ENCODE measurements at places on chromosomes 6 and 20.

DNA sequence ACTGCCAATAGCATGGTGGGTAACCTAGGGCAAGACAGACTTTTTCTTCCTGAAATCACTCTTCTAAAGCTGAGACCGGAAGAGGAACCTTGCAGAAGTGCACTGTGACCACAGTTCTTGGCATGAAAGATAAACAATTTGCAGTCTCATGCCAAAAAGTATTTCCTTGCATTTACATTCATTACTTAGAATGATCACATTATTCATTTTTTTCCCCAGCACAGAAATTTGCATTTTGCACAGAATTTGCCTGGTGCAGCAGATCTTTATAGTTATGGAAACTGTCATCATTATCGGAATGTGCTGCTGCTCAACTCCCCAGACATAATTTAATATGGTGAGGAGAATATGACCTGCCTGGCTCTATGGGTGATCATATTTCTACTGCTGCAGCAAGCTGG, 42.2 kb upstream of the EDN3 start:
- H3K4me1 ChIP-seq, result peaks cover 53% of the 10 kb centered on the region
- H3K4me3 ChIP-seq, result no peak overlapping the region
- H3K36me3 ChIP-seq, result peaks cover 3% of the 10 kb centered on the region
- no peaks in the 10 kb centered on the region for H3K27me3 ChIP-seq

- H3K27ac ChIP-seq, result no peak overlapping the region
- DNase-seq, result peak; percentile 33
- H3K4me1 ChIP-seq, result peaks cover 3% of the 10 kb centered on the region
- no peaks in the 10 kb centered on the region for H3K36me3 ChIP-seq
- no peak overlapping the region for H3K4me3 ChIP-seq
Measured at GRCh38 chr6:41167173-41167963, 4.5 kb upstream of the TREM2 start.

GRCh38 chr20:4012589-4012988, 2.8 kb downstream of the RNF24 start:
- DNase-seq, result no peak
- H3K36me3 ChIP-seq, result peaks cover 4% of the 10 kb centered on the region
- no peak overlapping the region for H3K27ac ChIP-seq
- H3K4me3 ChIP-seq, result no peak overlapping the region
- peaks cover 39% of the 10 kb centered on the region for H3K4me1 ChIP-seq
- H3K27me3 ChIP-seq, result peaks cover 2% of the 10 kb centered on the region

- no peak for DNase-seq
- no peak overlapping the region for H3K4me3 ChIP-seq
Measured at GRCh38 chr20:11193241-11193640, 519.4 kb upstream of the JAG1 start.

GRCh38 chr6:149717255-149717587, 680 bp downstream of the LATS1 start:
- H3K27ac ChIP-seq, result peak overlapping the region; percentile 89
- no peak for DNase-seq
- H3K27me3 ChIP-seq, result no peaks in the 10 kb centered on the region
- peak overlapping the region; percentile 88 for H3K4me3 ChIP-seq

DNA sequence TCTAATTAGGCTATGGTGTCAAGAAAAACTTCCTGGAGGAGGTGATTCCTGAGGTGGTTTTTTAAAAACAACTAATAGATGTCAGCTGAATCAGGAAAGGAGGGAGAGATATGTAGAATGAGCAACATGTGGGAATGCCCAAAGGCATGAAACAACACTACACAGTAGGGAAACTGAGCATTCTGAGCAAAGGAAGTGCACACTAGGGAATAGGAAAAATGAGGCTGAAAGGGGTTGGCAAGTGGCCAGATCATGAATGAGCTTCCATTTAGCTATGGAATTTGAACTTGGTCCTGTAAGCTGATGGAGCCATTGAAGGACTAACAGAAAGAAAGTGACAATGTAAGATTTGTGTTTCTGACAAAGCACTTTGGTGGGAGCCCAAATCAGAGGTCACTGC, 16.9 kb upstream of the SLC35F1 start:
- H3K4me1 ChIP-seq, result no peaks in the 10 kb centered on the region
- H3K4me3 ChIP-seq, result no peak overlapping the region
- peaks cover 11% of the 10 kb centered on the region for H3K27me3 ChIP-seq
- no peak for DNase-seq
- no peak overlapping the region for H3K27ac ChIP-seq
- H3K36me3 ChIP-seq, result no peaks in the 10 kb centered on the region

- H3K4me1 ChIP-seq, result no peaks in the 10 kb centered on the region
- H3K27me3 ChIP-seq, result peaks cover 14% of the 10 kb centered on the region
- no peak for DNase-seq
- H3K36me3 ChIP-seq, result no peaks in the 10 kb centered on the region
- no peak overlapping the region for H3K4me3 ChIP-seq
Measured at GRCh38 chr6:107560657-107561056, 70.7 kb downstream of the SOBP start.

DNA sequence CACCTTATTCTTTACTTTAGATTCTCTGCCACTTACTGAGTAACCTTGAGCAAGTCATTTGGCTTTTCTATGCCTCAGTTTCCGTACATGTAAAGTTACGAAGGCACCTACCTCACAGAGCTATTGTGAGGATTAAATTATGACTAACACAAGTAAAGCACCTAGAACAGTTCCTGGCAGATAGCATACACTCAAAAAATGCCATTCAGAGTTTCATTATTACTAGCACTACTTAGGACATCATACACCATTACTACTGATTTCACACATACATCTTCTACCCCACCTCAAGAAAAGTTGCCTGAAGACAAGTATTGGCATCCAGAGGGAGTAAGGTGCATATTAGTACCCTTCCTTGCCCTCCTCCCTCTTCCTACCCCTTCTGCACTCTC, 107.8 kb downstream of the OGFRL1 start:
- no peak for DNase-seq
- H3K27ac ChIP-seq, result no peak overlapping the region
- no peaks in the 10 kb centered on the region for H3K36me3 ChIP-seq
- H3K27me3 ChIP-seq, result peaks cover 12% of the 10 kb centered on the region

GRCh38 chr20:44773070-44773829, 27.6 kb downstream of the KCNK15 start:
- H3K4me1 ChIP-seq, result no peaks in the 10 kb centered on the region
- H3K27me3 ChIP-seq, result peaks cover 7% of the 10 kb centered on the region
- no peak overlapping the region for H3K27ac ChIP-seq
- H3K36me3 ChIP-seq, result no peaks in the 10 kb centered on the region
- no peak for DNase-seq

All from activated CD4-positive, alpha-beta T cell treated with anti-CD3 and anti-CD28 coated beads for 36 hours (primary cell).